Brain microvascular endothelial cell (primary cell): ENCODE measurements at places on chromosomes 6 and 20.
A peak's percentile ranks its signal among the peaks of the same experiment; 100 is the strongest.

- DNase-seq, result no peak
These were observed 143.0 kb upstream of the KCNK16 start for GRCh38 chr6:39465539-39465938.

DNA sequence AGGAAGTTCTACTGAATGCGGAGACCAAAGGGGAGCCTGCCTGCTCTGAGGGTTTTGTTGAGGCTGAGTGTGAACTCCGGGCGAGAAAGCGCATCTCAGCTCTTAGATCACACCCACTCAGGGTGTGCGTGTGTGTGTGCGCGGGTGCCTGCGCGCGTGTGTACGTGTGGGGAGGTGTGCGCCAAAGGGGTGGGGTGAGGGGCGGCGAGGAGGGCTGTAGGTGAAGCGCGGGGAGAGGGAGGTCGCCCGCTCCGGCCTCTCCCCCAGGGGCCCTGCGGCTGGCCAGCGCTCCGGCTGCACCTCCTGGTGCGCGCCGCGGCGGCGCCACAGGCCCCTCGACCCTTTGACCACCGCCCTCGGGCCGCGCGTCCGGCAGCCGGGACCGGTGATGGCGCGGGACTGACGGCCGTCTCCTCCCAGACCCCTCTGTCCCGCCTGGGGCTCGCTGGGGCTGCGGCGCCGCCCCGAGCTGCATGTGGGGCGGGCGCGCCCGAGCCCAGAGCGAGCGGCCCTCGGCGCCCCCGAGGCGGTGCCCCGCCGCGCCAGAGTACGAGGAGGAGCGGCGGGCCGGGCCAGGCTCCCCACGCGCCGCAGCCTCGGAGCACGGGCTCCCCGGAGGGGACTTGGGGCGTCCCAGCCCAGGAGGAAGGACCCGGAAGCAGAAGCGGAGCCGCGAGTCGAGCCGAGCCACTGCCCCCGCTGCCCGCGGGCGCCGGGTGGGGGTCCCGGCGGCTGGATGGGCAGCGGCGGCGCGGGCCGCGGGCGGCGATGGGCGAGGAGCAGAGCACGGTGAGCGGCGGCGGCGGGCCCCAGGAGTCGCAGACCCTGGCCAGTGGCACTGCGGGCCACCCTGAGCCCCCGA, at the start of gene RNF217:
Gene RNF217, plus strand, starts transcription at position 661 of the 862 bp plus-strand sequence. Its CDS starts 108 bp downstream, at position 769.
- DNase-seq, result peak; percentile 52

GRCh38 chr20:19823971-19824370, 65.9 kb downstream of the RIN2 start:
- no peak for DNase-seq

- no peak for DNase-seq
These were observed 37.7 kb upstream of the SYNCRIP start for GRCh38 chr6:85680388-85680787.

DNA sequence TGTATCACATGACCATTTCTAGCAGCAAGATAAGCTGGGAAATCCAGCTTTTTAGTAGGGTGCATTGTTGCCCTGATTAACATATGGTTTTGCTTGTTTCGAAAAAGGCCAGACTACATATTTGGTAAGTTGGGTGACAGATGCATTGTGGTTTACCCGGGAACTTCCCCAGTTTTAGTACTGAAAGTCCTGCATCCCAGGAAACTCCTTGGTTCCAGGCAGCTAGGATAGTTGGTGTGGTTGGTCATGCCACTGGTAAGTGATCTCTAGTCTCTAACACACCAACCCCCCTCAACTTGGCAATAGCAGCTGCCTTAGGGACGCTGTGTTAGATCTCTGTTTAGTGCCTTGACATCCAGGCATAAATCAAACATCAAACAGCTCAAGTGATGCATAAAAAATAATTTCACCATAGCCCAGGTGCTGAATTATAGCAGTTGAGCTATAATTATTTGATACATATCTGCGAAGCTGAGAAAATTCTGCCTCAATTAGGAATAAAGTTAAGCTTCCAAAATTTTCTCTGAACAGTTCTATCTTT, 216.5 kb downstream of the TFAP2C start:
- no peak for DNase-seq

DNA sequence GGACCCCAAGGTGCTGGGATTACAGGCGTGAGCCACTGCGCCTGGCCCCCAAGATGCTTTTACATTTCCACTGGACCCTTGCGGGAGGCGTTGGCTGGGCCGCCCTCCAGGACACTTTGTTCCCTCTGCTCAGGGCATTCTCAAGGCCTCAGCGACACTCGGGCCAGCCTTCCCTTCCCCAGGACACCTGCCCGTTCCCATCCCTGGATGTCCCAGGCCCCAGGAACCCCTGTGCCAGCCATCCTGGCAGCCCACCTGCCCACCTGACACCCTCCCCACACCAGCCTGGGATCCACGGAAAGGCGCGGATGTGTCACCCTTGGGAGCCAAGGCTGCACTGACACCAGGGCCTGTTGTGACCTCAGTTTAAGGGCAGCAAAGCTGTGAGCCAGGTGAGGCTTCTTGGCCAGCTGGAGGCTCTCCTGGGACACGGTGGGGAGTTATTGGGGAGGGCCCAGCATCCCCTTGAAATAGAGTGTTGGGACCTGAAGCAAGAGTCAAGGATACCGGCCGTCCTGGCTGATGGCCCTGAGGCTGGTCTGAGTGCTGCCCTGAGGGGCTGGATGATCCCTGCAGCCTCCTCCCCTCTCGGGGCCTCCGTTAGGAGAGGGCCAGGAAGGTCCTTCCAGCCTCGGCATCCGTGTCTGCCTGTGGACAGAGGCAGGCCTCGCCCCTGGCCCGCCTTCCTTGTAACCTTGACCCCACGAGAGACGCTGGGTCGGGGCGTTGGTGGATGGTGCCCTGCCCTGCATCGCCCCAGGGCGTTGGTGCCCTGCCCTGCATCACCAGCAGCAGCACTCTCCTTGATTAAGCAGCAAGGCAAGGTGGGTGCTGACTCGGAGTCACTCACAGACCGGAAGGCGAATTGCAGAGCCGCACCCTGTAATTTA, 84.2 kb upstream of the BHLHE23 start:
- DNase-seq, result no peak

- no peak for DNase-seq
These were observed 212.7 kb downstream of the COL12A1 start for GRCh38 chr6:74993136-74993535.

GRCh38 chr6:144265390-144265789, 19.7 kb upstream of the UTRN start:
- peak; percentile 86 for DNase-seq

GRCh38 chr6:170453586-170454511, 99.3 kb downstream of the PSMB1 start:
- DNase-seq, result no peak

DNA sequence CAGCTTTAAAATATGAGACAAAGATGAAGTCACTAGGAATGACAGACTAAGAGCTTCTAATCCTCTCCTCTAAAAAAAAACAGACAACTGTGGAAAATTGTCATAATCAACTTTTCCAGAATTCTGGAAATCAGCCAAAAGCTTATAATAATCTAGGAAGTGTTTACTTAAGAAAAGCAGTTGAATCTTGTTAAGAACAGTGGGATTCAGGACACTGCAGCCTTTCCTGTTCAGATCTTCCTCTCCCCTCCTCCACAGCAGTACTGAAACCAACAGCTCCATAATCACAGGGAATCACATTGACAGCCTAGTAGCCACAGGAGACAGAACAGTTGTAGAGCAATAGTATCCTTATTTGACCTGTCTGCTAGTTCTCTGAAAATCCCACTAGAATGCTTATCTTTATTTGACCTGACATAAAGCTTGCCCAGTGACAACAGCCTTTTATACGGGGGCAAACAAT, 41.6 kb downstream of the IBTK start:
- peak; percentile 13 for DNase-seq

DNA sequence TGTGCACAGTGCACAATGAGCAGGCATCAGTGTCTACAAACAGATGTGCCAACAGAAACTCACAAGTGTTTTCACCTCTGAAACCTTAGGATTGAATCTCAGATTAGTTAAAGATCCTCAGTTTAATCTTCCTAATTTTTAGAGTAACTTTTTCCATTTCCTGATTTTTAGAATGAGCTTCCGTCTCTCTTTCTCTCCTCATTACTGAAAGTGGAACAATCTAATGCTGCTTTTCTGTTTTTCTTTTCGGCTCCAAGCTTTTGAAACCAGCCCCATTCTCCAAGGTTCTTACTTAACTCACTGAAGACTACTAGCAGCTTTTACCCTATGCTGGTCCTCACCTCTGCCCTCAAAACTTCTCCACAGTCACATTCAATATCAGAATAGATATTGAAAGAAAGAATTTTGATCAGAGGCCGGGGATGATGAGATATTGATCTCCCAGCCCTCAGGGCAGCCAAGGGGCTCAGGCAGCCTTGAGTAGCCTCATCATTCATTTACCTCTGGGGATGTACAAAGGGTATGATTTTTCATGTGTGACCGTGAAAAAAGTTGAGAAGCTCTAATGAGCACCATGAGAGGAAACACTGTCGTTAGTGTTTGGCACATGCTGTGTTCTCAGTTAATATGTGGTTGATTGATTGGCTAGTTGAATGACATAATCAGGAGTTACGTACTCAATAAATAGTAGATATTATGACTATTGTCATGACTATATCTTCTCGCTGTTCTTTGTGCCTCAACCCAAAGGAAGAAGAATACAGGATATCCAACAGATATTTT, 11.9 kb upstream of the STK38 start:
- DNase-seq, result no peak

DNA sequence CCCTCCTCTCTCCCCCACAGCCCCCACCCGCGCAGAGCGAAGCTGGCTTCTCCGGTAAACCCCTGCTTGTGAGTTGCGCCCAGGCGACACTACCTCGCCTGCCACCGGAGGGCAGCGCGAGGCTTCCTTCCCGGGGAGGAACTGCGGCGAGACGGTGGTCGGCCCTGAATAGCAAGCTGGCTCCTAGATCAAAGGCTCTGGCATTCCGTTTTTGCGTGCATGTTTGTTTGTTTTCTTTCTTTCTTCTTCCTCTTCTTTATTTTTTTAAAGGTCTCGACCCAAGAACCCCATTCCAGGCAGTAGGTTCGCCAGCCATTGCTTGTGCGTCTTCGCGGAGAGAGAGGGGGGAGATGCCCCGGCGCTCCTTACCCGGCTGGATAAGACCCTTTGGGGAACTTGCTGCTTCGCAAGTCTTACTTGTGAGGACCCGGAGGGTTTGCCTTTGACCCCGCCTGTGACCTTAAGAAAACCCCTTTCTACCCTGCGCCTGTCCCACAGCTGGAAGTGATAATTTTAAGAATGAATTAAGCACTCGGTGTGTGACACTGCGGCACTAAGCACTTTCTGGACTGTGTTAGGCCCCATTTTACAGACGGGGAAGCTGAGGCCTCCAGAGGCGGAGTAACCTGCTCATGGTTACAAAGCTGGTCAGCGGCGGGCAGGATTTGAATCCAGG, 92.7 kb upstream of the SIRPA start:
- peak; percentile 32 for DNase-seq

GRCh38 chr20:63103402-63104311, 96.9 kb upstream of the BHLHE23 start:
- no peak for DNase-seq

- DNase-seq, result no peak
These were observed 61.7 kb downstream of the ESF1 start for GRCh38 chr20:13723011-13723410.

GRCh38 chr6:3990692-3991491, 88.0 kb downstream of the FAM217A start:
- peak; percentile 90 for DNase-seq

GRCh38 chr6:6798448-6798860, 209.9 kb downstream of the LY86 start:
- DNase-seq, result no peak

GRCh38 chr20:9082741-9083140, 13.9 kb downstream of the PLCB4 start:
- no peak for DNase-seq

DNA sequence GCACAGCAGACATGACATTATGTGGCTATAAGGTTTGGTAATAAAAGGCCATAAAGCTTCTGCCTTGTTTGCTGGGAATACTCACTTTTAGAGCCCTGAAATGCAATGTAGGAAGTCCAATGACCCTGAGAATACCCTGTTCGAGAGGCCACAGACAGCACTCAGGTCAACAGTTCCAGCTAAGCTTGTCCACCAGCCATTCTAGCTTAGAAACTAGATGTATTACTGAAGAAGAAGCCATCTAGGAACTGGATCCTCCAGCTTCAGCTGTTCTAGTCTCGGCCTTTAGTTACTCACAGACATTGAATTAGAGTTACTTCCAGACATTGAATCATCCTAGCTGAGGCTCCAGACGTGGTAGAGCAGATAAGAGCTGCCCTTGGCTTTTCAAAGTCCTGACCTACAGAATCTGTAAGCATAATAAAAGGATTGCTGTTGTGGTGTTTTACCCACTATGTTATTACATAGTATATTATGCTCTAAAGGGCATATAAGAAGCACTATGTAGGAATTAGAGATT, 84.9 kb downstream of the MMS22L start:
- DNase-seq, result peak; percentile 92

- no peak for DNase-seq
These were observed 95.0 kb downstream of the LRFN2 start for GRCh38 chr6:40492187-40492586.

DNA sequence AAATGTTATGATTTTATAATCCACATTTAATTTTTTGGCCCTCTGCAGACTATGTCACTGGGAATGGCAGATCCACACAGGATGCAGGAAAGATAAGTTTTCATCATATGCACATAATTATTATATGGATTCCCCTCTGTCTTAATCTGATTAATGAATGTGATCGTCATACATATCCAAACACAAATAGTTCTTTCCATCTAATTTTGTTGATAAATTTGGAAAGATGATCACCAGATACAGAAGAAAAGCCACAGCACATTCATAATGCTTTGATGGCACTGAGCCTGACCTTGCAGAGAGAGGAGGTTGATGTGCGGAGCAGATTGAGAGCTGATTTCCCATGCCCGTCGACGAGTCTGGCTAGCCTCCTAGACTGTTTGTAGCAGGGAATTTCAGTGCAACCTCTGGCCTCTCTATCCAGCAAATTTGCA, 471.5 kb downstream of the EPM2A start:
- no peak for DNase-seq

DNA sequence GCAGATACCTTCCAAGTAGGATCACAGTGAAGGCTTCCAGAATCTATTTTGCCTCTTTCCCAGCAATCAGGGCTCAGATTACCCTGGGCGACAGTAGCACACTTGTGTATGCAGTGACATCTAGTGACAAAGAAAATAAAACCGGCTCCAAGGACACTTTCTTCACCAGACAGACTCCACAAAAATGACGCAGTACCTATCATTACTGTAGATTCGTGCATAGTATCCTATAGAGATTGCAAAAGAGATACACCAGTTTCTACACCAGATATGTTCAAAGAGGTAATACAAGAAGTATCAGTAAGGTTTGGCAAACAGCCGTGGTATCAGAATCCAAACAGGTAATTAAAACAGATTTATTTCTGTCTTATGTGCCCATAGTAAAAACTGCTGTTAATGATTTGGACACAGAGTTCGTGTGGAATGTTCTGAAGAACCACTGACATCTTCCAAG, 600.4 kb upstream of the JAG1 start:
- peak; percentile 74 for DNase-seq

- peak; percentile 11 for DNase-seq
These were observed 45.7 kb upstream of the IRF4 start for GRCh38 chr6:345747-346385.
